Tibial nerve (tissue), 4 donors: ENCODE measurements at places on chromosomes 7 and 10. TPM values are rescaled to one million over a fixed set of nuclear protein-coding genes. Genes with fewer than 3 reads are reported as not detected.

GRCh38 chr7:94087664-94088352 lies 83.7 kb upstream of the BET1 start:
- no peak for DNase-seq

The C10orf71 gene
- 0.22 TPM for total RNA-seq

DNA sequence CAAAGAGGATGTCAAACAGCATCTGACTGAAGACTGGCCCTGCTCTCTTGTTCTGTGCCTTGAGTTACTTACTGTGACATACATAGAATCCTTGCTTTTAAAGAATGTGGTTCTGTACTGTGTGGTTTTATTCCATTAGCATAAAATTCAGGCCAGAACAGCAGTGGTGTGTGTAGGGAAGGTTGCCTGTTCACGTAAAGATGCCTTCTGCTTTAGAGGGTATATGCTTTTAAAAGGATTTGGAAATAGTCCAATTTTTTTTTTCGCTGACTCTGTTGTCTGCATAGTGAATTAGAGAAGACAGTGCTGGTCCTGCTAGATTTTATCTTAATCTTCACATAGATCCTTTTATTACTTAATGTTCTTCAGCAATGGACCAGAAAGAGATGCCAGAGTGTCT lies 470.8 kb upstream of the SEMA3A start:
- no peak for DNase-seq

The CPVL gene
- total RNA-seq = 17.5 TPM

The BEND7 gene
- total RNA-seq = 10.8 TPM

DNA sequence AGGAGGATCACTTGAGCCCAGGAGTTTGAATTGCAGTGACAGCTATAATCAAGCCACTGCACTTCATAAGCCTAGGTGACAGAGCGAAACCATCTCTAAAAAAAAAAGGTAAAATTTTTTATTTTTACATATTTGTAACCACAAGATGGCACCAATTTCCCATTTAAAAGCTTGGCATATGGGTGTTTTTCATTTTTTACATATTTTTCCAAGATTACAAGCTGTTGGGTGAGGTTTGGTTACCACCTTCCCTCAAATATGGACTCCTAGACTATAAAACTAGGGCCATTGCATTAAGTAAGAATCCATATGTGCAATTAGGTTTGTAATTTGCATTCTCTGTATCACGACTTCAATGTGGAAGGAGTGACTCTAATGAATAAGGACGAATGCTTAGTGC lies 129.3 kb upstream of the ACBD5 start:
- no peak for DNase-seq

The AKR1C8 gene
- not detected for total RNA-seq

DNA sequence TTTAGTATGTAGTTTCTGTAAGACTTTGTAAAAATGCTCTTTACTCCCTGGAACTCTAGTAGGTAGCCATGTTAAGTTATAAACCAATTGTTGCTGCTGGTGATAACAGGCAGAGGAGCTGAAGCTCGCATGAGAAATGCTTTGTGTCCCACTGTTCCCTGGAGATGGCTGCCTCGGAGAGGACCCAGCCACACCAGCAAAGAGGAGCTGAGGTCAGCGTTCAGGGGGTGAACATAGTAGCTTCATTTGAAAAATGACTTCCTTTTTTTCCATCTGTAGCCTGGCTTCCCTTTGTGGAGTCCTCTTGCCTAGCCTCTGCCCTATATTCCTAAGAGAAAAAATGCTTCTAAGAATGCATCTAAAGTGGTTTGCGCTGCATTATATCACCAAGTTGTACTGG lies 20.3 kb downstream of the CELF2 start:
- DNase-seq = no peak

- DNase-seq = no peak
Observed at GRCh38 chr7:42117201-42117600, 119.8 kb downstream of the GLI3 start.

GRCh38 chr7:15168489-15168888 lies 265.9 kb upstream of the DGKB start:
- no peak for DNase-seq
